Dermis blood vessel endothelial cell (primary cell): ENCODE measurements at places on chromosomes 11 and 22.

DNA sequence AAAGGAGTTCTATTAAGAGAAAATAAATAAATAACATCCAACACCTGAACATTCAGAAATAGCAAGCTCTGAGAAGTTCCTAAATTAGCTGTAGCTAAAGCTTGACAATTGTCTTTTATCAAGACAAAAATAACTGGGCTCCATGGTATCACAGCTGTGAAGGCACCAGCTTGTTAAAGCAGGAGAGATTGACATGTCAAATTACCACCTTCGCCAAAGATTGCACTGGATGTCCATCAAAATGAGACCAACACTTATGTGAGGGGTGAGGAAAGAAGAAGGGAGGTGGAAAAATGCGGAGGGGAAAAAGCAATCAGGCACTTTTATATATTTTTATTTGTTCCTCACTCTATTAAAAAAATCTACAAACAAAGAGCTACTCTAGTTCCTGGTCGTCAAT is 1827.5 kb upstream of the RAG2 start:
- no peak for DNase-seq

DNA sequence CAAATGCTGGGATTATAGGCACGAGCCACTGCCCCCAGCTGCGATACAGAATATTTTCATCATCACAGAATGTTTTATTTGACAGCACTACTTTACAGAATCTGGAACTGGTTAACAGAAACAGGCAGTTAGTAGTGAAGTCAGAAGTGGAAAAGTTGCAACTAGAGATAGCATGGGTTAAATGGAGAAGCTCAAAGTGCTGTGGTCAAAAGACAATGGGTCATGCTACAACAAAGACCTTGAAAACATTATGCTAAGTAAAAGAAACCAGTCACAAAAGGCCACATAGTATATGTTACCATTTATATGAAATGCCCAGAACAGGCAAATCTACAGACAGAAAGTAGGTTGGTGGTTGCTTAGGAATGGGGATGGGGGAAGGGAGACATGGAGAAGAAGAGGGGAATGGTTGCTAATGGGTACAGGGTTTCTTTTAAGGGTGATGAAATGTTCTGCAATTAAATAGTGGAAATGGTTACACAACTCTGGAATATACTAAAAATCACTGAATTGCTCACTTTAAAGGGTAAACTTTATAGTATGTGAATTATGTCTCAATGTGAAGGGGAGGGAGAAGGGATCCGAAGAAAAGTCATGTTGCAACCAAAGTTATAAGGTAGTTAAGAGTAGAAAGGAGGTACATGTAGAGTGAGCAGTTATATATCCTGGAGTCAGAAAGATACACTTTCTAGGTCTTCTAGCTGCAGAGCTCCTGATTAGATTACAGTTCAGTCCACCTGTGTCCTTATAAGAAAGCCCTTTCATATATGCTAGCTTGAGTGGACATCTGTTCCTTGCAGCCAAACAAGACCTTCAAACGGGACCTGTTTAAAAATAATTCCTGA is 46.3 kb upstream of the RAPSN start:
- no peak for DNase-seq

DNA sequence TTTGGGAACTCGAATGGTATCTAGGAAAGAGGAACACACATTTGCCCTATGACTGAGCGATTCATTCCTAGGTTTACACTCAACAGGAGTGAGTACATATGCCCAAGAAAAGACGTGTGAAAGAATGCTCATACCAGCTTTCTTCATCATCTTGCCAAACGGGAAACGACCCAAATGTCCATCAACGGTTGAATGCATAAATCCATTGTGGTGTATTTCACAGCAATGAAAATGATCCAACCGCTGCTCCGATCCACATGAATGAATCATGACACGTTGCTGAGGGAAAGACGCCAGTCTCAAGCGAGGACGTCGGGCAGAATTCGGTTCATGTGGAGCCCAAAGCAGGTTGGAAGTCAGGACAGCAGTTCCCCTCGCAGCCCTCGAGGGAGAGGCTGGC is 71.5 kb downstream of the CYTH4 start:
- no peak for DNase-seq

DNA sequence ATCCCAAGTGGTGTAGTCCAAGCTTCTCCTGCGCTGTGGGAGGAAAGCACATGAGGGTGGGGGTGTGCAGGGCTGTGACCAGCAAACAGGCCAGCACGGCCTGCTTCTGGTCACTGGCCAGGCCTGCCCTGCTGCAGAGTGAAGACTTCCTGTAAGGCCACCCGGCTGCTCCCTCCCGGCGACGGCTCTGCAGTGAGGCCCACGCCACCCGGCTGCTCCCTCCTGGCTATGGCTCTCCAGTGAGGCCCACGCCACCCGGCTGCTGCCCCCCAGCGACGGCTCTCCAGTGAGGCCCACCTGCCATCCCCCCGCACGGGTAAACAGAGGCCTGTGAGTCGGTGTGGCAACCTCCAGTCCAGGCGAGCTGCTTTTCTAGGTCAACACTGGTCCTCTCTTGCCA is 31.4 kb upstream of the BRSK2 start:
- no peak for DNase-seq

GRCh38 chr22:27075028-27075678 is 417.8 kb downstream of the MIAT start:
- DNase-seq = peak; percentile 14

GRCh38 chr22:50032109-50032871 is 19.7 kb upstream of the IL17REL start:
- no peak for DNase-seq

- no peak for DNase-seq
These were observed 14.8 kb upstream of the H19 start for GRCh38 chr11:2012440-2012839.

- no peak for DNase-seq
These were observed 26.2 kb downstream of the SPATA19 start for GRCh38 chr11:133819114-133819513.

DNA sequence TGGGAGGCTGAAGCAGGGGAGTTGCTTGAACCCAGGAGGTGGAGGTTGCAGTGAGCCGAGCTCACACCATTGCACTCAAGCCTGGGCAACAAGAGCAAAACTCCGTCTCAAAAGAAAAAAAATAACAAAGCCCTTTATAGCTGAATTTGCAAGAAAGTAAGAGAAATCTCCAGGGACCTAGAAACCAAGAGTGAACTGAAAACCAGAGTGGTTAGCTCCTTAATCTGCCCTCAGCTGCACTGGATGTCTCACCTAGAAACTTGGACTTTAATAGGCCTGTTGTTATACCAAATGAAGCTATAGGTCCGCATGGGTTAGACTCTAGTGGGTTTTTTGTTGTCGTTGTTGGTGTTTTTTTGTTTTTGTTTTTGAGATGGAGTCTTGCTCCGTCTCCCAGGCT is 4.1 kb downstream of the NEU3 start:
- DNase-seq = no peak

DNA sequence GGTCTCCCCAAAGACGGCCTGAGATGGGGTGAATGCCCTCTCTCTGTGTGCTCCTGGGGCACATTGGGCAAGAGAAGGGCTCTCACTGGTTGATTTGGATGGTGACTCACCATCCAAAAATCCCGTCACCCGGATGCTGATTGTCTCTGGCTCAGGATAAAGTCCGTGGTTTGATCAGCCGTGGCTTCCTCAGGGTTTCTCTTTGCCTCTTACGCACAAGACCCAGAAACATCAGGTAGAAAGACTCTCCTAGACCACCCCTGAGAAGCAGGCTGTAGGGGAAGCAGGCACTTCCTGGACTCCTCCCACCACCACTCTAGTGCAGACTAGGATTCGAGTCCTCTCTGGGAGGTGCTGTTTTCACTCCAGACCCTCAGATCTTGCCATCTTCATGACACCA is 176.1 kb upstream of the NCAM1 start:
- no peak for DNase-seq

GRCh38 chr11:14414470-14415461 is 55.8 kb upstream of the RRAS2 start:
- no peak for DNase-seq

- DNase-seq = no peak
These were observed 1356.2 kb downstream of the FAM181B start for GRCh38 chr11:81377418-81377817.

- peak; percentile 58 for DNase-seq
These were observed 19.9 kb downstream of the PACSIN2 start for GRCh38 chr22:42994917-42995562.

- DNase-seq = peak; percentile 38
These were observed 18.6 kb upstream of the LMO2 start for GRCh38 chr11:33910296-33910957.

DNA sequence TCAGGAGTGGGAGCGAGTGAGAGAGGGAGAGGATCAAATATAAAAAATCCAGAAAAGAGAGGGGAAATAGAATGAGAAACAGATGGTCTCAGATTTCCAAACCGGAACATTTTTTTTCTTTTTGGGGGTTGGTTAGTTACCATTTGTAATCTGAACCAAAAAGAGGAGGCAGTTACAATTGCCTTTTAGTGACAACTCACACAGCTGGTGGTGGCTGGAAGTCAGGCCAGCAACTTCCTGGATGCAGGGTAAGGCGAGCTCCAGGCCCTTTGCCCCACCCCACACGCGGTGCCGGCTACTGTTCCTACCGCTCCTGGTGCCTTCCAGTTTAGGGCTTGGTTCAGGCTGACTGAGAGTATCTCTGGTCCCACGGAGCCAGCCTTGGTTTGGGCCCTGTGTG is 21.0 kb upstream of the UBASH3B start:
- no peak for DNase-seq

- no peak for DNase-seq
These were observed 30.0 kb upstream of the SYT7 start for GRCh38 chr11:61610905-61611304.

- DNase-seq = no peak
These were observed 1.5 kb downstream of the FEZ1 start for GRCh38 chr11:125494561-125494960.

- DNase-seq = no peak
These were observed 15.6 kb downstream of the SYNGR1 start for GRCh38 chr22:39365492-39365780.

GRCh38 chr11:131371791-131372104 is 1.3 kb downstream of the NTM start:
- no peak for DNase-seq

GRCh38 chr11:69187540-69188065 is 31.9 kb downstream of the SMIM38 start:
- no peak for DNase-seq

GRCh38 chr22:46072110-46072881 is 78.0 kb upstream of the PPARA start:
- peak; percentile 72 for DNase-seq

DNA sequence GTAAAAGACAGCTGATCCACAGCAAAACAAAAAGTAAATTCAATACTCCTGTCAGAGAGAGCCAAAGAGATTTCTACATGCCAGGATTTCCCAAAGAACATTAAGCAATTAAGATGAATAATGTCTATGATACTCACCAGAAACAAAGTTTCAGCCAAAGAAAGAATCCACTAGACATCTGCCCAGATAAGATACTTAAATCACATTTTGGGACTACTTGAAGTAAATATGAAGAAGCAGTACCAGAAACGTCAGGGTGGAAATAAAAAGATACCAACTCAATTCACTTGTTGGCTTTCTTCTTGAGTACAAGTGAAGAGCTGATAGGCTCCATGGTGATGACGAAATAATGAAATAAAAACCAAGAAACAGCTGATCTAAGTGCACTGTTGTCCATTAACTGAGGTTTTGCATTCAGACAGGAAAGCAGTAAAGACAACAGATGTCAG is 31.6 kb upstream of the ARHGAP32 start:
- no peak for DNase-seq

DNA sequence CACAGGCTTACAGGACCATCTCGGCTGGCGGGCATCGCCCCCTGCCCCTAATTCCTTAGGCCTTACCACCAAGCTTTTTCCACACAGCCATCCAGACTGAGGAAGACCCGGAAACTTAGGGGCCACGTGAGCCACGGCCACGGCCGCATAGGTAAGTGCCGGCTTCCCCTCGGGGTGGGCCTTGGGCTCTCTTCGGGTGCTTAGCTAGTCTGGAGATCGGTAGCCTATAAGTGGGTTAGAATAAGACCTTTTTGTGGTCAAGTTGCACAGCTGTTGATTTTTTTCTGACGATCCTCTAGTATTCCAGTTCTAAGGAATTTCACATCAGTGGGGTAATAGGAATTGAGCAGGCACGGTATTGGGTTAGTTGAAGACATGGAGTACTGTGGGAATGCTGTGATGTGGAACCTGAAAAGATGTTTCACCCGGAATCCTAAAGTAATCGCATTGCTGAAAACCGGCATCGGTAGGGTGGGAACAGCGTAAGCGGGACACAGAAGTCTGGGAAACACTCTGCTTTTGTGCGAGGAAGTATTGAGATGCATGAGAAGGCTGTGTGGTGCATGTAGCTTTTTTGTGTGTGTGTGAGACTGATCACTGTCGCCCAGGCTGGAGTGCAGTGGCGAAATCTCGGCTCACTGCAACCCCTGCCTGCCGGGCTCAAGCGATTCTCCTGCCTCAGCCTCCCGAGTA is 669 bp downstream of the RPL27A start:
- DNase-seq = peak; percentile 58

- DNase-seq = no peak
These were observed 41.6 kb downstream of the CHRDL2 start for GRCh38 chr11:74689666-74690065.

GRCh38 chr22:36594569-36594968 is 65.6 kb upstream of the EIF3D start:
- DNase-seq = no peak

DNA sequence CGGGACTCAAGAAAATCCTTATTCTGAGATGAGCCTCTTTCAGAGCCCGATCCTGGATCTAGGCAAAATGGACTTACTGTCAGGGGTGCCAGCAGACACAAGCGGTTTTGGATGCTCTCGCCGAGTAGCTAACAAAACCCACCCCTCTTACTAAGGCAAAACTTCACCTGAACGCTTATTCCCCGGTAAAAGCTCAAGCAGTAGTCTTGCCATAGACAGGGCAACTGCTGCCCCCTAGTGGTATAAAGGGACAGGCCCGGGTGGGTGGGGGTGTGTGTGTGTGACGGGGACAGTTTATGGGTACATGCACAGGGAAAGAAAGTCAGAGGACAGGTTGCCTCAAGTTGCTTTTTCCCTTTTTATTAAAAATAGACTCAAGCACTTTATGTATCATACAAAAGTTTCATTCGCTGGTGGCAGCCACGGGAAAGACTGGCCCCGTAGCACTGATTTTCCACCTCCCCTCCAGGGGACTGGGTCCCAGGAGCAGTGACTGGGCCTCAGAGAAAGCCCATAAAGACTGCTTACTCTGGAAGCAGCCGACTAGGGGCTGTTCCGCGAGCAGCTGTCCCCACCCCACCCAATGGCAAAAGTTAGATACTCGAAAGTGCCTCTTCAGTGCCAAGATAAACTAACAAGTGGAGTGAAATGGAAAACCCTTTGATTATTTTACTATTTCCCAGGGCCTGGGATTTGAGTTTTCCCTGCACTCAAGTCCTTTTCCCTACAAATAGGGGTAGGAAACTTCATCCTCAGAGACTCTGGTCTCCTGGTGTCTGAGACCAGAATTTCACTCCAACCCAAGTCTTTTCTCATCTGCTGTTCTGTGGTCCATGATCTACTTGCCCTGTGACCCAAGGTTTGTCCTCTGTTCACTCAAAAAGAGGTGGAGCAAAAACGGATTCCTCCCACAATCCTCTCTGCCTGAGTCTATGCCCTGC is 4.7 kb downstream of the YPEL4 start:
- peak; percentile 85 for DNase-seq

- DNase-seq = peak; percentile 24
These were observed 11.1 kb upstream of the OR56B4 start for GRCh38 chr11:6096417-6096816.
